ENCODE measurements at places on chromosomes 16 and 17. TPM values are rescaled to one million over a fixed set of nuclear protein-coding genes. Genes with fewer than 3 reads are reported as not detected.

The HMOX2 gene
- 22.0 TPM for total RNA-seq

DNA sequence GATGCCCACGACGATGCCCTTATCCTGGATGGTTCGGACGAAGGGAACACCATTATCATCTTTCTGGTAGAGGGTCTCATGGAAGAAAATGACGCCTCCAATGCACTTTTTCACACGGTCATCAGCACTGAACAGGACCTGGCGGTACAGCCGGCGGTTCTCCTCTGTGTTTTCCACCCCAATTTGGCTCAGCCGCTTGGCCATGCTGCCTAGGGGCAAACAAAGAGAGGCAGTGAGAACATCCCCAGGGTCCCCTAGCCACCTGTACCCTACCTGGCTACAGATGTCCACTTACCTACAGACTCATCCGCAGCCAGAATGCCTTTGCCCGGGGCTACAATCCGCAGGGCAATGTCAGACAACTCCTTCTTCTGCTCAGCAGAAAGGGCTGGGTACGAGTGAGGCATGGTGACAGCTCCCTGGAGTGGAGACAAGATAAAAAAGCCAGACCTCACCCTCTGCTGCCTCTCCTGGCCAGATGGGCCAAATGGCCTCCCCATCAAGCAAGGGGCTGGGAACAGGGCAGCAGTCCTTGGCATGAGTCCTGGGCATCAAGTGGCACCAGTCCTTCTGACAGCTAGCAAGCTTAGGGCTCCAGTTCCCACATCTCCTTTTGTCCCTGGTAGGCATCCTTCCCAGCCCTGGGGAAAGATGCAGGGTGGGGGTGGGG, 1.4 kb downstream of the ALDOC start:
- no peaks in the 10 kb centered on the region for H3K27me3 ChIP-seq
- DNase-seq, result no peak
- H3K36me3 ChIP-seq, result no peaks in the 10 kb centered on the region
- H3K27ac ChIP-seq, result no peak overlapping the region
- no peak overlapping the region for H3K4me3 ChIP-seq

DNA sequence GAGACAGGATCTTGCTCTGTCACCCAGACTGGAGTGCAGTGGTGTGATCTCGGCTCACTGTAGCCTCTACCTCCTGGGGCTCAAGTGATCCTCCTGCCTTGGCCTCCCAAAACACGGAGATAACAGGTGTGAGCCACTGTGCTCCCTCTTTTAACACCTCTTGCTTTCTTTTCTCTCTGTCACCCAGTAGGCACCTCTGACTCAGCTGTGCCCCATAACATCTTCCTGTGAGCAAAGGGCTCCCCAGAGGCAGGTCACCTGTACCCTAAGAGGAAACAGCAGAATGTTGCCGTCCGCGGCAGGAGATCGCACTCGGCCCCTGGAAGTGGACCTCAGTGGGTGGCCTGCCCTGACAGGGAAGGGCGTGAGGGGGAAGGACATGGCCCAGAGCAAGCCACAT, 918 bp upstream of the NLRC3 start:
- no peak for DNase-seq
- peaks cover 11% of the 10 kb centered on the region for H3K4me1 ChIP-seq
- no peak overlapping the region for H3K4me3 ChIP-seq
- H3K27me3 ChIP-seq, result no peaks in the 10 kb centered on the region
- no peak overlapping the region for H3K27ac ChIP-seq

- H3K4me3 ChIP-seq, result no peak overlapping the region
- H3K27me3 ChIP-seq, result no peaks in the 10 kb centered on the region
- H3K4me1 ChIP-seq, result peaks cover 13% of the 10 kb centered on the region
- no peak for DNase-seq
These were observed 5.6 kb downstream of the STAT5B start for GRCh38 chr17:42270596-42270995.

- H3K4me1 ChIP-seq, result no peaks in the 10 kb centered on the region
- no peak for DNase-seq
- H3K36me3 ChIP-seq, result no peaks in the 10 kb centered on the region
- no peaks in the 10 kb centered on the region for H3K27me3 ChIP-seq
- no peak overlapping the region for H3K27ac ChIP-seq
These were observed 66.9 kb upstream of the N4BP1 start for GRCh38 chr16:48676836-48677235.

DNA sequence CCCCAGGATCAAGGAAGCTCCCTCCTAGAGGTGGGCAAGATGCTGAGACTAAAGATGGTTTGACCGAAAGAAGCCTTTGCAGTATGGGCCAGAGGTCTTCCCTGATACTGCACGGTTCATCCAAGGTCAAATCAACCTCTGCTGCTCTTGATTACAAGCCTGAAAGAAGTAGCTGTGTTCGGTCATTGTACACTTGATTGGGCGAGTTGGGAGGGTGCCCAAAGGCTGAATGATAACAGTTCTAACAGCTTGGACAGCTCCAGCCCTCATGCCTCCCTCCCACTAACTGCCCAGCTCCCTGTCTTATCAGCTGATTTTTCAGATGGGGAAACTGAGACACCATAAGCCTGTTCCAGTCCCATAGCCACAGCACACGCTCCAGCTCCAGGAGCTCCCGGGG, 42.8 kb downstream of the ABCC12 start:
- no peaks in the 10 kb centered on the region for H3K27me3 ChIP-seq
- DNase-seq, result no peak
- H3K4me1 ChIP-seq, result no peaks in the 10 kb centered on the region
- no peaks in the 10 kb centered on the region for H3K36me3 ChIP-seq
- no peak overlapping the region for H3K4me3 ChIP-seq
- H3K27ac ChIP-seq, result no peak overlapping the region

DNA sequence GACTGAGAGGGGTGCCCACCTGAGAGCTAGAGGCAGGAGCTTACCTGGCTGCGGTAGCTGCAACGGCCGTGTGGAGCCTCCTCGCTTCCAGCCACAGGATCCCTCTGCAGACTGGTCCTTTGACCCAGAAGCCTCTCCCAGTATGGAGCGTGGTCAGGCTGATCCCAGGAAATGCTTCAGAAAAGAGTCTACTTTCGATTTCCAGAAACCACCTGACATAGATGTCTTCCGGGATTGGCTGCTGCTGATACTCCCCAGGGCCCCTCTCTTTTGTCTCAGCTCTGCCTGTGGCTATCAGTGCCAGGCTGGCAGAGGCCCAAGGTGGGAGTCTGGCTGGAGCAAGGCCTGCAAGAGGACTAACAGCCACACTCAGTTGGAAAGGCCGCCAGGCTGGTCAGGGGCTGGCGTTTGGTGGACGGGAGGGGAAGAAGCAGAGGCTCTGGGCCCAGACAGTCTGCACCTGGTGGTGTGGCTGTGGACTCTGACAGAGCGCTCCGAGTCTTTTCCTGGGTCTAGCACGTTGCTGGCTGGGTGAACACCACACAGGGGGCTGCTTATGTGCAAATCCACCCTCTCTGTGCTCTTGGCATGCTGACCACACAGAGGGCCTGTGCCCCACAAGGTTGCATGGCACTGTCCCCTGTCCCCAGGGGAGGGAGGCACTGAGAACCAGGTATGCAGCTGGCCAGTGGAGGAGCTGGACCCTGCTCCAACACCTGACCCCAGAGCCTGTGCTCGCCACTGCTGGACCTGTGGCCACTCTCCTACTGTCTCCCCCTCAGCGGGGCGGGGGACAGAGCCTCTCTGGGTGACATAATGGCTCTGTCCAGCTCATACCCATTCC, at the start of gene LGALS3BP:
Gene LGALS3BP (minus strand): TSS at position 144 of the 844 bp plus-strand sequence. CDS start 2,732 bp downstream, outside the sequence.
- peak within 1 kb of the TSS; percentile 20 for H3K4me3 ChIP-seq
- peak; percentile 71 for DNase-seq
- no peaks in the 10 kb centered on the region for H3K36me3 ChIP-seq
- peaks cover 47% of the 10 kb centered on the region for H3K4me1 ChIP-seq
